Vagina (tissue), 2 donors: ENCODE measurements at places on chromosomes 5 and 9. TPM values are rescaled to one million over a fixed set of nuclear protein-coding genes. Genes with fewer than 3 reads are reported as not detected.

GRCh38 chr9:124088476-124088837, 76.9 kb downstream of the LHX2 start:
- no peak for DNase-seq
- no peaks in the 10 kb centered on the region for H3K27me3 ChIP-seq
- H3K27ac ChIP-seq = no peak overlapping the region
- no peaks in the 10 kb centered on the region for H3K36me3 ChIP-seq

GRCh38 chr5:39670391-39670790, 245.6 kb upstream of the DAB2 start:
- no peaks in the 10 kb centered on the region for H3K36me3 ChIP-seq
- no peaks in the 10 kb centered on the region for H3K4me1 ChIP-seq
- no peaks in the 10 kb centered on the region for H3K27me3 ChIP-seq
- no peak overlapping the region for H3K4me3 ChIP-seq

DNA sequence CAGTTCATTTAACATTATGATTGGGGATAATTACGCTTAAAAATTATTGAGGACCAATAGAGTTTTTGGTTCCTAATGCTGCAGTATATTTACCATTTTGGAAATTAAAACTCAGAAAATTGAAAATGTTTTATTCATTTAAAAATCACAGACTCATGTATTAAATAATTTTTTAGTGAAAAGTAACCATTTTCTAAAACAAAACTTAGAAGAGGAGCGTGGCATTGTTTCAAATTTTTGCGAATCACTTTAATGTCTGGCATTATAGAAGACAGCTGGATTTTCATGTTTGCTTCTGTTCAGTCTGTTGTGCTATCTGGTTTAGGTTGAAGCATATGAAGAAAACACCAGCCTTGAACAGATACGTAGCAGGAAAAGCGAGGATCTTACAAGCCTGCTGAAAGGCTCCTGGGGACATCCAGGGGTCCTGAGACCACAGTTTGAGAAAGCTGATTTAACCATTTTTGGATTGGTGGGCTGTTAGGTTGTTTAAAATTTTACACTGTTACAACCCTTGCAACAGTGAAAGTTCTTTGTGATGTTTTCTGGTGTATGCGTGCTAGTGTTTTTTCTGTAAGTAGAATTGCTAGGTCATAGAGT, 1.6 kb downstream of the ZFYVE16 start:
- H3K27ac ChIP-seq = peak overlapping the region; percentile 97
- no peaks in the 10 kb centered on the region for H3K36me3 ChIP-seq
- no peak for DNase-seq
- H3K4me3 ChIP-seq = peak overlapping the region; percentile 86

DNA sequence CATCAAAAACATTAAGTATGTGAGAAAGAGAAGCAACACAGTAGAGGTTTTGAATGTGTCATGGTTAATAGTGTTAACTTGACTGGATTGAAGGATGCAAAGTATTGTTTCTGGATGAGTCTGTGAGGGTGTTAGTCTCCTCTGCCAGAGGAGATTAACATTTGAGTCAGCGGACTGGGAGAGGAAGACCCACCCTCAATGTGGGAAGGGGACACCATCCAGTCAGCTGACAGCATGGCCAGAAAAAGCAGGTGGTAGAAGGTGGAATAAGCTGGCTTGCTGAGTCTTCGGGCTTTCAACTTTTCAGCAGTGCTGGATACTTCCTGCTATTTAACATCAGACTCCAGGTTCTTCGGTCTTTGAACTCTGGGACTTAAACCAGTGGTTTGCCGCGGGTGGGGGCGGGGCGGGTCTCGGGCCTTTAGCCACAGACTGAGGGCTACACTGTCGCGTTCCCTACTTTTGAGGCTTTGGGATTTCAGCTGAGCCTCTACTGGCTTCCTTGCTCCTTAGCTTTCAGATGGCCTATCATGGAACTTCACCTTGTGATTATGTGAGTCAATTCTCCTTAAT, 309.9 kb upstream of the ST8SIA4 start:
- no peak overlapping the region for H3K27ac ChIP-seq
- DNase-seq = no peak
- no peak overlapping the region for H3K4me3 ChIP-seq
- no peaks in the 10 kb centered on the region for H3K27me3 ChIP-seq

DNA sequence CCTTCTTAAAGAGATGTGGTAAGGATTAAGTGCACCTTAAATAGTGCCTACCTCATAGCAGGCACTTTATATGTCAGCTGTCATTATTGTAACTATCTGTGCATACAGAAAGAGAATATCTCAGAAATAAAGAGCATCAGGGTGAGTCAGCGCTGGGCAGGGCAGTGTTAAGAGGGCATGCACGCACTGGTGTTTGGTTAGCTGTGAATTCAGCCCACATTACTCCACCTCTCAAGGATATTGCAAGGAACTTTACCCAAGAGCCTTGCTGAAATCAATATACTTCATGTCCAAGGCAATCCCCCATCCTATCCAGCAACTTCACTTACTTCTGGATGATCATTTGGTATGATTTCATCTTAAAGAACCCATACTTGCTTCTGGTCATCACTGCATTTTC, 300.9 kb downstream of the NTRK2 start:
- no peak overlapping the region for H3K27ac ChIP-seq
- H3K27me3 ChIP-seq = no peaks in the 10 kb centered on the region
- no peak overlapping the region for H3K4me3 ChIP-seq
- H3K4me1 ChIP-seq = no peaks in the 10 kb centered on the region
- DNase-seq = no peak

GRCh38 chr9:23586906-23587305, 239.1 kb downstream of the ELAVL2 start:
- H3K4me1 ChIP-seq = peaks cover 25% of the 10 kb centered on the region
- H3K4me3 ChIP-seq = no peak overlapping the region
- H3K27ac ChIP-seq = no peak overlapping the region
- no peaks in the 10 kb centered on the region for H3K36me3 ChIP-seq
- no peaks in the 10 kb centered on the region for H3K27me3 ChIP-seq

GRCh38 chr5:141513627-141514329, 24.9 kb downstream of the PCDHGC5 start:
- peaks cover 78% of the 10 kb centered on the region for H3K4me1 ChIP-seq
- peak overlapping the region; percentile 94 for H3K27ac ChIP-seq
- peaks cover 12% of the 10 kb centered on the region for H3K36me3 ChIP-seq
- DNase-seq = peak; percentile 94
- H3K4me3 ChIP-seq = peak overlapping the region; percentile 62

GRCh38 chr5:131210151-131210510, 39.4 kb downstream of the LYRM7 start:
- no peaks in the 10 kb centered on the region for H3K4me1 ChIP-seq
- H3K27ac ChIP-seq = no peak overlapping the region
- H3K27me3 ChIP-seq = no peaks in the 10 kb centered on the region
- H3K36me3 ChIP-seq = no peaks in the 10 kb centered on the region

GRCh38 chr9:96559339-96559943, 60.2 kb downstream of the CDC14B start:
- DNase-seq = no peak
- H3K36me3 ChIP-seq = peaks cover 5% of the 10 kb centered on the region
- no peak overlapping the region for H3K4me3 ChIP-seq
- H3K4me1 ChIP-seq = peaks cover 4% of the 10 kb centered on the region
- no peaks in the 10 kb centered on the region for H3K27me3 ChIP-seq

DNA sequence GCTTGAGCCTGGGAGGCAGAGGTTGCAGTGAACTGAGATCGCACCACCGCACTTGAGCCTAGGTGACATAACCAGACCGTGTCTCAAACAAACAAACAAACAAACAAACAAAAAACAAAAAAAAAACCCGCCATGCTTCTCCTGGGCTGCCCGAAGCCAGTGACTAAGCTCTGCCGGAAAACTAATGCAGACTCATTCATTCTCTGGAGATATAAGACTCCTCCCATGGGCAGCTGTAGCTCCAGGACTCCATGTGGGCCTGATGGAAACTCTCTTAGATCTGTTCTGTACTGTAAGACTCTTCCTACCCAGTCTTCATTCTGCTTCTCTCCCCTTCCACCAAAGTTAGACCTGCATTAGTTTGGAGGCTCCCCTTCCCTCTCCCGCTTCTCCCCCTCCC, 11.1 kb downstream of the GLDC start:
- no peaks in the 10 kb centered on the region for H3K27me3 ChIP-seq
- DNase-seq = no peak
- H3K4me3 ChIP-seq = no peak overlapping the region
- no peaks in the 10 kb centered on the region for H3K4me1 ChIP-seq

- peaks cover 5% of the 10 kb centered on the region for H3K4me1 ChIP-seq
- no peak for DNase-seq
- no peaks in the 10 kb centered on the region for H3K27me3 ChIP-seq
- no peak overlapping the region for H3K4me3 ChIP-seq
- H3K36me3 ChIP-seq = no peaks in the 10 kb centered on the region
- no peak overlapping the region for H3K27ac ChIP-seq
Measured at GRCh38 chr5:180365829-180366228, 12.7 kb upstream of the GFPT2 start.

GRCh38 chr9:129773262-129774048, 20.6 kb upstream of the PTGES start:
- peaks cover 17% of the 10 kb centered on the region for H3K4me1 ChIP-seq
- H3K4me3 ChIP-seq = no peak overlapping the region
- H3K27ac ChIP-seq = no peak overlapping the region
- no peaks in the 10 kb centered on the region for H3K27me3 ChIP-seq

DNA sequence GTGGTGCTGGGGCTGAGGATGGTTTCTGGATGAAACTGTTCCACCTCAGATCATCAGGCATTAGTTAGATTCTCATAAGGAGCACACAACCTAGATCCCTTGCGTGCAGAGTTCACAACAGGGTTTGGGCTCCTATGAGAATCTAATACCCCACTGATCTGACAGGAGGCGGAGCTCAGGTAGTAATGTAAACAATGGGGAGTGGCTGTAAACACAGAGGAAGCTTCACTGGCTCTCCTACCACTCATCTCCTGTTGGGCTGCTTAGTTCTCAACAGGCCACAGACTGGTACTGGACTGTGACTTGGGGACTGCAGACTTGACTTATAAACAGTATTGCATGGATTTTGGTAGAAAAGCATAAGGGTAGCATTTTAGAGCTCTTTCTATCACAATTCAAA, 870.7 kb upstream of the CDH10 start:
- H3K27me3 ChIP-seq = no peaks in the 10 kb centered on the region
- no peaks in the 10 kb centered on the region for H3K4me1 ChIP-seq
- H3K36me3 ChIP-seq = no peaks in the 10 kb centered on the region
- no peak overlapping the region for H3K27ac ChIP-seq
- no peak overlapping the region for H3K4me3 ChIP-seq
- DNase-seq = no peak

DNA sequence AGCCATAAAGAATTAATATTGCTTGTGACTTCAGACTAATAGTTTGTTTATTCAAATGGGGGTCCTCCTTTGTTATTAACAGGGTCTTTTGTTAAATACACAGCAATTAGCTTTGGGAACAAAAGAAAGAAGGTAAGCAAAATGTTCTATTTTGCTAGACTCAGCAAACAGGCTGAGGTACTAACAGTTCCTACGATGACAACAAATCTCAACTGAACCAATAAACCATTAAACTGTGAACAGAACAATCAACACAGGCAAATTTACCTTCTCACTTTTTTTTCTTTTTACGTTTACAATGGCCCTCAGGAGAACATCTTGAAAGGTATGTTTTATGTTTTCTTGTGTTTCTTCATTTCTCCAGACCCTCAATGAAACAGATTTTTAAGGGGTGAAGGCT, 207.2 kb downstream of the NFIB start:
- no peaks in the 10 kb centered on the region for H3K27me3 ChIP-seq
- H3K4me3 ChIP-seq = no peak overlapping the region
- H3K27ac ChIP-seq = no peak overlapping the region
- H3K4me1 ChIP-seq = no peaks in the 10 kb centered on the region
- H3K36me3 ChIP-seq = peaks cover 3% of the 10 kb centered on the region
- DNase-seq = no peak

- DNase-seq = no peak
- no peak overlapping the region for H3K4me3 ChIP-seq
- H3K27ac ChIP-seq = no peak overlapping the region
- H3K36me3 ChIP-seq = no peaks in the 10 kb centered on the region
- H3K27me3 ChIP-seq = no peaks in the 10 kb centered on the region
Measured at GRCh38 chr5:64971990-64972389, 203.3 kb downstream of the CWC27 start.

GRCh38 chr5:177980743-177981151, 15.3 kb downstream of the PROP1 start:
- no peak overlapping the region for H3K27ac ChIP-seq
- no peak overlapping the region for H3K4me3 ChIP-seq
- no peaks in the 10 kb centered on the region for H3K27me3 ChIP-seq
- DNase-seq = no peak

DNA sequence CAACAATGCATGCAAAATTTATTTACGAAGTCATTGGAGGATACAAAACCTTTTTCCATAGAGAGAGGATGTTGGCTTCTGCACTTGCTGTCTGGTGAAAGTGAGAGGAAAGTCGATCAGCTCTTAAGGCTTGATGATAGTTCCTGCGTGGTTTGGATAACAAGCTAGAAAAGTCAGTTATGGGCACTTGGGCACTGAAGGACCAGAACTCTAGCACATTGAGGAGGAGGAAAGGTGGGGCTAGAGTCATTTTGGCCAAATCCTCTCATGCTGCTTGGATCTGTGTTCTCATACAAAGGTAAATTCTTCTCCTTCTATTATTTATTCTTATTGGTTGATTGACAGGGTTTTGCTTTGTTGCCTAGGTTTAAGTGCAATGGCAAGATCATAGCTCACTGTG, 245.9 kb upstream of the ADAMTSL1 start:
- no peaks in the 10 kb centered on the region for H3K4me1 ChIP-seq
- H3K36me3 ChIP-seq = no peaks in the 10 kb centered on the region
- no peak overlapping the region for H3K27ac ChIP-seq
- no peaks in the 10 kb centered on the region for H3K27me3 ChIP-seq

- H3K4me3 ChIP-seq = no peak overlapping the region
- H3K4me1 ChIP-seq = no peaks in the 10 kb centered on the region
- H3K27ac ChIP-seq = no peak overlapping the region
- no peaks in the 10 kb centered on the region for H3K27me3 ChIP-seq
Measured at GRCh38 chr9:98612061-98612752, 96.5 kb downstream of the GABBR2 start.

GRCh38 chr9:108620767-108621166, 235.0 kb downstream of the ACTL7B start:
- no peaks in the 10 kb centered on the region for H3K36me3 ChIP-seq
- H3K27me3 ChIP-seq = no peaks in the 10 kb centered on the region
- no peaks in the 10 kb centered on the region for H3K4me1 ChIP-seq
- no peak overlapping the region for H3K4me3 ChIP-seq
- DNase-seq = no peak

DNA sequence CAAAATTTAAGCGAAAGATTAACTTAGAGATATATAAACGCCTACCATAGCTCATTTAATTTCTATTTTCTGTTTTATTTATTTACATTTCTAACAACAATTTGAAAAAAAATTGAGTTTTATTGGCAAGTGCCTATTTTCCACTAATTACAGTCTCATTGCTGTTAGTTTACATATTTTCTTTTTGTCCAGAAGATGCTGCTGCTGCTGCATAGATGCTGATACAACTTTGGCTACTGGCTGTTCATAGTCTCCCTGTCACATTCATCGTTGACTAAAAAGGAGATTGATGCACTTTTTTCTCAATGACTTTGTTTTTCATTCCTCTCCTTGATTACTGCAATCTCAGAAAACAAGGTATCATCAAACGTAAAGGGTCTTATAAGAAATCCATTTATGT, 235.4 kb downstream of the CDH9 start:
- H3K4me3 ChIP-seq = no peak overlapping the region
- no peaks in the 10 kb centered on the region for H3K4me1 ChIP-seq
- H3K36me3 ChIP-seq = no peaks in the 10 kb centered on the region
- no peaks in the 10 kb centered on the region for H3K27me3 ChIP-seq
- H3K27ac ChIP-seq = no peak overlapping the region

ADAMTS2 gene
- total RNA-seq = 17.4 TPM

RMI1 gene
- total RNA-seq = 2.9 TPM

SIGMAR1 gene
- 79.3 TPM for total RNA-seq

LHX2 gene
- not detected for total RNA-seq

MSX2 gene
- total RNA-seq = 1.2 TPM

CFAP157 gene
- not detected for total RNA-seq

ASPN gene
- total RNA-seq = 2.9 TPM

OR1Q1 gene
- total RNA-seq = not detected

TNC gene
- 18.7 TPM for total RNA-seq
